Activated CD8-positive, alpha-beta T cell treated with anti-CD3 and anti-CD28 coated beads, Interleukin-2, amount 10 ng/mL, durations not matched to agents 7 days and 5 days (primary cell): ENCODE measurements at places on chromosomes 12 and 14. TPM values are rescaled to one million over a fixed set of nuclear protein-coding genes. Genes with fewer than 3 reads are reported as not detected.

GRCh38 chr14:53883739-53884138 lies 72.9 kb downstream of the BMP4 start:
- no peak for DNase-seq

- peak; percentile 51 for DNase-seq
Observed at GRCh38 chr12:102769323-102769916, 147.6 kb downstream of the PAH start.

Gene PRIMA1
- not detected for total RNA-seq

DNA sequence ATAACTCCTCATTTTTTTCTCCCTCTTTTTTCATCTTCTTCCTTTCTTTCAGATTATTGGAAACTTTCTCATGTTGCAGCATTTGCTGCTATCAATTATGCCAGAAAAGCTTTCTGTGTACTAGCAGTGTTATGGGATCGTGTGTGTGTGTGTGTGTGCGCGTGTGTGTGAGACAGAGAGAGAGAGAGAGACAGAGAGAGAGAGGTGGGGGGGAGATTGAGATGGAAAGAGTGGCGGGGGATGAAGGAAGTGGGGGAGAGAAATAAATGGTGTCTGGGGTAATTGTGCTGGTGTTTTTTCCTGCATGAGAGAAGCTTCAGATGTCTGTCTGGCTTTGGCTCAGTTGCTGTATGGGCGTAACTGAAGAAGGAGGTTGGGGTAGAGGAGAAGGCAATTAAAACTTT lies 268.9 kb downstream of the RAD51B start:
- DNase-seq, result no peak
